ENCODE measurements at places on chromosomes 4 and X. TPM values are rescaled to one million over a fixed set of nuclear protein-coding genes. Genes with fewer than 3 reads are reported as not detected.

Gene SLC2A9
- 1.2 TPM for total RNA-seq

Gene GATA1
- total RNA-seq, result not detected

Gene PCSK1N
- total RNA-seq, result 112 TPM

Gene CFI
- not detected for total RNA-seq

Gene EDA
- total RNA-seq, result 0.07 TPM

Gene CWH43
- not detected for total RNA-seq

GRCh38 chr4:182801636-182802035 lies 115.5 kb downstream of the DCTD start:
- DNase-seq, result no peak

GRCh38 chr4:141004823-141005222 lies 128.4 kb downstream of the RNF150 start:
- no peak for DNase-seq

DNA sequence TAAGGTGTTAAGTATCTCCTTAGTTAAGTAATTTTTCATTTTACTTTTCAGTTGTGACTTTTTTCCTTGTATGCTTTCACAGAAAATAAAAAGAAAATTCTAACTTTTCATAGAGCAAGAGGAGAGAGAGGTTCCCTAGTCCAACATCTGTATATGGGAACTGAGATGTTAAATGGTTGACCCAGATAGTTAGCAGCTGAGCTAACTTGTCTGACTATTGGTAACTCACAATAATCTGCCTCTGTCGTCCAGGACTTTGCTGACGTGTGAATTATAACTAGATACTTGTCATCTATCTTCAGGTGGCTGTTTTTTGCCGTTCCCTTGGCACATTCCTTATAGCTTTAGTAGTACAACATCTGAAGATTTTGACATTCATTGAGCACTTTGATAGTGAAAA lies 29.9 kb downstream of the TBC1D19 start:
- no peak for DNase-seq

- DNase-seq, result no peak
Measured at GRCh38 chr4:67438975-67439374, 106.3 kb downstream of the CENPC start.

- no peak for DNase-seq
Measured at GRCh38 chr4:74260036-74260435, 48.2 kb upstream of the EPGN start.
